GM23248 (cell line): ENCODE measurements at places on chromosomes 12 and 14.

DNA sequence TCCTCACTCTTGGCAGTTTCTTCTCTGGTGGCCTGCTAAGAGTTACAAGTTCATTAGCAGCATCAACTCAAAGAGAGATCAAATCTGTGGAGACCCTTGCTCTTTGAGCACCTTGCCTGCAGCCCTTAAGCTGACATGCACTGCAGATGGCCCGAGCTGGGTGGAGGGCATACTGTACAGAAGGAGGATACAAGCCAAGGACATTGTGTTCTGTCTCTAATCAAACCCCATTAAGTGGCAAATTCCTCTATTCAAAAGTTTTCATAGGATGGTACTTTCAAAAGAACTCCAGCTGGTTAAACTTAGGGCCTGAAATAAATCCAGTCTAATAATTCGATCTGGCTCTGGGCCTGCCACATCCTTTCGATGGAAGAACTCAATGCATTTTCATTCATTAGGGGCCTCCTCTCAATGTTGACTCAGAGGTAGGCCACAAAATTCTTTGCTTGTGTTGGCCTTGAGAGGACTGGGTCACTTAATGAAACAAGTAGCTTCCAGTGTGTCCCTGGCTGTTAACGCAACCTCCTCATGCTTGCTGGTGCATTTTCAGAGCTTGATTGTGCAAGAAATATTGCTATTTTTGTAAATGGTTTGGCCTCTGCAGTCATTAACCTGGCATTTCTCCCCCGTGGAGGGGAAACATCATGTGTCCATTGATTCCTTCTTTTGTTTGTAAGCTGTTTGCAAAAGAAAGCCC lies 318.2 kb downstream of the NUAK1 start:
- DNase-seq, result peak; percentile 77

- DNase-seq, result no peak
Observed at GRCh38 chr12:20237091-20237490, 131.2 kb upstream of the PDE3A start.

GRCh38 chr12:131357185-131357747 lies 353.6 kb upstream of the SFSWAP start:
- DNase-seq, result no peak

- peak; percentile 78 for DNase-seq
Observed at GRCh38 chr12:2169940-2170339, 117.2 kb downstream of the CACNA1C start.

- DNase-seq, result no peak
Observed at GRCh38 chr14:66119606-66120231, 366.5 kb upstream of the CCDC196 start.

GRCh38 chr12:40292788-40293429 lies 68.1 kb downstream of the LRRK2 start:
- no peak for DNase-seq

- peak; percentile 26 for DNase-seq
Observed at GRCh38 chr14:58488550-58488949, 61.0 kb downstream of the KIAA0586 start.

DNA sequence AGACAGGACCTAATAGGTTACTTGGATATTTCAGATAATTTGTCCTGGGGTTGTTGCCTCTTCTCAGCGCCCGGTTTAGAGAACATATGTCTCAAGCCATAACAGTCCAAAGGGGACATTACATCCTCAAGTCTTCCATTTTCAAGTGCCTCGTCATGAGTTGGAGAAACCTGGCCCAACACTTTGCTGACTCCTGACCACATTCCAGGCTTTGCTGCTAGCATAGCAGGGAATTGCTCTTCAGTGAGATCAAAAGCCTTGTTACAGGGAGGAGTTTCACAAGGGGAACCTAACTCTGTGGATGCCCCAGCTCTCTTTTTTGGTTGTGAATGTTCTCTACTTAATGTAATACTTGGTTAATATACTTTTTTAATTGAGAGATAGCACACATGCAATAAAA lies 8.2 kb upstream of the MMP19 start:
- DNase-seq, result peak; percentile 72

DNA sequence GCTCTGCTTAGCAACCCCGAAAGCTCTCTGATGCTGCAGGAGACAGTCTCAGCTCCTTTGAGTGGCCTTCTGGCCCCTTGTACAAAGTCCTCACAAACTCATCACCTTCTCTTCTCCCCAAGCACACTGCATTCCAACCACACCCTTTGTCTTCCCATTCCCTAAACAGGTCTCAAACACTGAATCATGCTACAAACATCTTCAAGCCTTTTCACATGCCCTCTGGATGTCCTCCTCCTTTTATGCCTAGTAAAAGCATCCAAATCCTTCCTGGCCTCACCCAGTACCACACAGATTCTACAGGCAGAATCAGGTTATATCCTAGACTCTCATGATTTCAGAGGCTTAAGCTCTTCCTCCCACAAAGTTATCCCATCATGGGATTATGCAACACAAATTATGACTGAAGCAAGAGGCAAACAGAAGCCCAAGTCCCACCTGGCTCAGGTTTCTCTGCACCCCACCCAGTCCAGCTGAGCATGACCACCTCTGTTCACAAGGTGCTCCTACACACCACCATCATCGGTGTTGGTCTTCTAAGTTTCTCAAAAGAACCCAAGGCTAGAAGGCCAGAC lies 61.4 kb upstream of the PCED1B start:
- DNase-seq, result peak; percentile 67

- DNase-seq, result no peak
Observed at GRCh38 chr14:95236221-95236620, 78.9 kb upstream of the DICER1 start.

DNA sequence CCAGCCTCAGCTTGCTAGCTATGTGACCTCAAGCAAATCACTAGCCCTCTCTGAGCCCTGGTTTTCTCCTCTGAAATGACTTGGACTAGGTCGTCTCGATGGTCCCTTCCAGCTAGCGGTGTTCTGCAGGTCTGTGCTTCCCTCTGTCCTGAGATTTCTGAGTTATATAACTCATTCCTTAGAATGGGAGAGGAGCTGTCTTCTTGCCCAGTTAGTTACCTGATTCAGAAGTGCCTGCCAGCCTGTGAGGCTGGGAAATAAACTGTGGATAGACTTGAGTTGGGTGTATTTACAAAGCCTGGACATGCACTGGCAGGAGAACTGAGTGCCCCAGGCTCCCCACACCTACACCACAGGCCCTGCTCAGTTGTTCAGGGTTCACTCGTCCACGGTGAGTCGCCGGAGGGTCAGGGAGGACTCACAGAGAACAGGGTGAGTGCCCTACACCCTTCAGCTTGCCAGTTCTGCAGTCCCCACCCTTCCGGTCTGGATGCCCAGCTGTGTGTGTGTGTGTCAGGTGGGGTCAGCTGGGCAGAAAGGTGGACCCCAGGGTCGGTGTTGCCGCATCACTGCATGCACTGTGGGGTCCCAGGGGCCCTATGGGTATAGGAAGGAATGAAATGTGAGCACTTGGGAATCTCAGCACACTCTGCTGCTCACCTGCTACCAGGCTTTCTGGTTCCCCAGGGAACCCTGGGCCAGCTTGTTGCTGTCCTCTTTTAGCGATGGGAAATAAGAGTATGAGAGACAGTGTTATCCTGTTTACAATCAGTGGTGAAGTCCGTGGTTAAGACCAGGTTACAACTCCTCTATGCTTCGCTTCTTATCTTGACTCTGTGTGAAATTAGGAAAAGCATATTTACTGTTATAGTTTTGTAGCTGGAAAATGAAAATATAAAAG lies 348.2 kb downstream of the DPF3 start:
- peak; percentile 30 for DNase-seq

GRCh38 chr14:81605660-81606059 lies 72.0 kb upstream of the SEL1L start:
- no peak for DNase-seq

DNA sequence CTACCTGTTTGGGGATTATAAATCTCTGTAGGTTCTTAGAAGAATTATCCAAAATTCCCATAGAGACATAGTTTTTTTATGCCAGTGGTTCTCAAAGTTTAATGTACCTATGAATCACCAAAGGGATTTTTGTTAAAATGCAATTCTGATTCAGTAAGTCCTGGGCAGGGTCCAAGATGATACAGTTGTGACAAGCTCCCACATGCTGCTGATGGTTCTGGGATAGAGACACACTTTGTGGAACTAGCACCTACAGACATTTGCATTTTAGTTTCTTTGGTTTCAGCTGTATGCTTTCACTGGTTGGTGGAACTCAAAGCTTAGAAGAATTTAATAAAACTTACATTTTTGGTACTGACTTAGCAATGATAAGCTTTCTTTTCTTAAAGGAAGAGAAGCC lies 80.4 kb downstream of the PTCSC3 start:
- peak; percentile 91 for DNase-seq

DNA sequence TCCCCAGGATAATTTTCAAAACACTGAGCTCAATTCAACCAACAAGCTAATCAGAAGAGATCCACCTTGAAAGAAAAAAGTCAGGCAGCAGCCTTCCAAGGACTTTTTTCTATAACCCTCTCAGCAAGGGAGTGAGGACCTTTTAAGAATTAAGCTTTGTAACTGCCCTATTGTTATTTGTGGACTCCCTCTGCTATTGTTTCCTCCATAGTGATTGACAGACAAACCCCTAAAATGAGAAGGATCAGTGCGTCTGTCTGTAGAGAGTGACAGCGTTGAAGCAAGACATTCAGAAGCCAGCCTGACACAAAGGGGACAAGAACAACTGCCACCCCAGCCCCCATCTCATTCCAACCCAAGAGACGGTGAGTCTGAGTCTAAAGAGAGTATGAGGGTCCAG lies 30.3 kb upstream of the BTG1 start:
- no peak for DNase-seq

DNA sequence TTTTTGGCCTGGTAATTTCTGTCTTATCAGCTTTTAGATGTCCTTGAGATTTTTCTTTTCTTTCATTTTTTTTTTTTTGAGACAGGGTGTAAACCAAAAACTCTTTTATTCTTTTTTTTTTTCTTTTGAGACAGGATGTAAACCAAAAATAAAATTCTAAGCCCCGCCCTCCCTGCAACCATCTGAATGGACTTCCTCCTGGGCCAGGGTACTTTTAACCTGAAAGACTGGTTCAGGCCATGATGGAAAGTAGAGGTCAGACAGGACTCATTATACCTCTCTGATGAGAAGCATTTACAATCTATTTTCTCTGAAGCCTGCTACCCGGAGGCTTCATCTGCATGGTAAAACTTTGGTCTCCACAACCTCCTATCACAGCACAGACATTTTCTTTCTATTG lies 33.5 kb upstream of the TCL1B start:
- DNase-seq, result no peak

GRCh38 chr14:64612971-64613666 lies 63.4 kb downstream of the PPP1R36 start:
- DNase-seq, result no peak

GRCh38 chr12:38746744-38747143 lies 158.6 kb downstream of the CPNE8 start:
- no peak for DNase-seq

DNA sequence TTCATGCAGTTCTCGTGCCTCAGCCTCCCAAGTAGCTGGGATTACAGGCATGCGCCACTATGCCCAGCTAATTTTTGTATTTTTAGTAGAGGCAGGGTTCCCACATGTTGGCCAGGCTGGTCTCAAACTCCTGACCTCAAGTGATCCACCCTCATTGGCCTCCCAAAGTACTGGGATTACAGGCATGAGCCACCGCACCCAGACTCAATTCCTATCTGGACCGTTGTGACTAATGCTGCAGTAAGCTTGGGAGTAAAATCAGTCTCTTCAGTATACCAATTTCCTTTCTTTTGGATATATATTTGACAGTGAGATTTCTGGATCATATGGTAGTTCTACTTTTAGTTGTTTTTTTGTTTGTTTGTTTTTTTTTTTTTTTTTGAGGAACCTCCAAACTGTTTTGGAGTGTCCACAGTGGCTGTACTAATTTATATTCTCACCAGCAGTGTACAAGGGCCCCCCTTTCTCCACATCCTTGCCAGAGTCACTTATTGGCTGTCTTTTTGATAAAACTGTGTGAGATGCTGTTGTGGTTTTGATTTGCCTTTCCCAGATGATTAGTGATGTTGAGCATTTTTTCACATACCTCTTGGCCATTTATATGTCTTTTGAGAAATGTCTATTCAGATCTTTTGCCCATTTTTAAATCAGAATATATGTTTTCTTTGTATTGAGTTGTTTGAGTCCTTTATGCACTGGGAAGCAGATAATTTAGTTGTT lies 37.3 kb upstream of the EVL start:
- peak; percentile 38 for DNase-seq

GRCh38 chr14:68669603-68670358 lies 123.1 kb downstream of the ZFP36L1 start:
- DNase-seq, result peak; percentile 9

- DNase-seq, result peak; percentile 41
Observed at GRCh38 chr14:104536942-104537612, 42.5 kb upstream of the C14orf180 start.

DNA sequence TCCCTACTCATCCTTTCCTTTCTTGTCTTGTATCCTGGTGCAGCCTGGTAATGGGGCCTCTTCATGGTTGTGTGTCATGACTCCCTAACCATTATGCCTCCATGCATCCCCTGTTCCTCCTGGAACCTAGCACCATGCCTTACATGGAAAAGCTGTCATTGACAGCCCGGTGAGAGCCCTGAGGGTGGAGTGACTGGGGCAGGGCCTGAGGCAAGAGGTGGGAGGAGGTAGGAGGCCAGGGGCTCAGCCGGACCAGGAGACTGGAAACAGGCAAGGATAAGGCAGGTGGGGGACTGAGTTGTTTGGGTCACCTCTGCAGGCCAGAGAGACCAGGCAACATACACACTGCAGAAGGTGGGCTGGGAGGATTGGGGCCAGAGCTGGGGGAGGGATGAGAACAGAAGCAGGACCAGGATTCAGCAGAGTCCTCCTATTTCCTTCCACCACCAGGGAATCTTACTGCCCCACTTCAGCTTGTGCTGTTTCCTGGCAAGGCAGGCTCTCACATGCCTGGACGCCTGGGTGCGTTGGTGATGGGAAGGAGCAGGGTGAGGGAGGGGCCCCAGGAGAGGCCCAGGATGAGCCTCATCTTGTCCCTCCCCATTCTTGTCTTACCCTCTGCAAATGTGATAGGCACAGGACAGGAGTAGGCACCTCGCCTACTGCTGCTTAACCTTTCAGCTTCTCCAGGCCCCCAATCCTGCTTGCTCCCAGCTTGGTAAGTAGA lies at the start of gene LTB4R2:
Gene LTB4R2 (plus strand): TSS at position 603 of the 727 bp plus-strand sequence. CDS start 525 bp downstream, outside the sequence.
- no peak for DNase-seq

- DNase-seq, result no peak
Observed at GRCh38 chr14:41355866-41356265, 250.8 kb upstream of the LRFN5 start.

- no peak for DNase-seq
Observed at GRCh38 chr12:23760495-23760894, 189.0 kb downstream of the SOX5 start.

DNA sequence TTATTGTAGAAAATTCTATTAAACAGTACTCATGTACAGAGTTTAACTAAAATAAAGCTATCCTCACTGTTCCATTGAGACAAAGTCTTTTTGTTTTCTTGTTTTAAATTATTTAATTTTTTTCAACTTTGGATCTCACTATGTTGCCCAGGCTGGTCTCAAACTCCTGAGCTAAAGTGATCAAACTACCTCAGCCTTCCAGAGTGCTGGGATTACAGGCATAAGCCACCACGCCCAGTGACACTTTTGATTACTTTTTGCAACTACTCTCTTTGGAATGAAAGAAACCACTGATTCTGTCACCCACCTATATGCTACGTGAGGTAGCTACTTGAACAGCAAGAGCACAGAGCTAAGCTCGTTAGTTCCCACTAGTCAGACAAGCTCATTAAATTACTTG lies 17.1 kb downstream of the ZFC3H1 start:
- DNase-seq, result no peak

- no peak for DNase-seq
Observed at GRCh38 chr12:8946733-8947132, 2.7 kb downstream of the M6PR start.

GRCh38 chr12:61220337-61220736 lies 1039.9 kb upstream of the USP15 start:
- DNase-seq, result peak; percentile 2

- DNase-seq, result no peak
Observed at GRCh38 chr14:38799671-38800070, 303.4 kb downstream of the SEC23A start.
